WERI-Rb-1 (cell line): ENCODE measurements at places on chromosomes 5 and 9.

GRCh38 chr9:87238545-87238944, 259.1 kb upstream of the DAPK1 start:
- DNase-seq, result no peak

GRCh38 chr5:113263545-113263944, 171.2 kb downstream of the TSSK1B start:
- DNase-seq, result no peak

DNA sequence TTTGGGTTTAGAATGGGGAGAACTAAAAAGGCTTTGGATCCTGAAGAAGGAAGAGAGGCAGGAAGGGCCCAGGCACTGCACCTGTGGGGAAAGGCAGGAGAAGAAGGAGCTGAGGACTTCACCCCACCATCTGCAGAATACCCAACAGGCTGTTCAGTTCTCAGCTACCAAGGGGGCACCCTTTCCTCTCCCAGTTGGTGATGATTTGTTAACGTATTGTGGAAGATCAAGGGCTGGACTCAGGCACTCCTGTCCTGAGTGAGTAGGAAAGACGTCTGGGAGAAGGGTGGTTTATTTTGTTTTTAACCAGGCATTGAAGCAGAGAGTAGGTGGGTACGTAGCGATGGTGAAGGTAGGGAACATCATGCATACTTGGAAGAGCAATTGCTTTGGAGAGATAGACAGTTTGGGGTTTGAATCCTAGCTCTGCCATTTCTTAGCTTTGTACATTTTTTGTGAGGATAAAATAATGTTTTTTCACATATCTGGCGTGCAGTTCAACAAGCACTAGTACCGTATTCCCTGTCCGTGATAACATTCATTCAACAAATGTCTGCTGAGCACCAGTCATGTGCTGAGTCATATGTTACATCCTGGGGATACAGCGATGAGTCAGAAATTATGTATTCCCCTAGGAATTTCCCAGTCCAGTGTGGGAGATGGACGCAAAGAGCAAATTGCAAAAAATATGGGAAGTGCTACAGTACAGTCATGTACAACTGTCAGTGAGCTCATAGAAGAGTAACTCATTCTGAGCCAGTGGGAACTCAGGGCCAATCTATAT, 2.1 kb downstream of the MSANTD3 start:
- no peak for DNase-seq

GRCh38 chr9:33229359-33230114, 10.4 kb upstream of the SPINK4 start:
- DNase-seq, result peak; percentile 67

GRCh38 chr9:137221506-137222111, 431 bp downstream of the RNF208 start:
- DNase-seq, result no peak

DNA sequence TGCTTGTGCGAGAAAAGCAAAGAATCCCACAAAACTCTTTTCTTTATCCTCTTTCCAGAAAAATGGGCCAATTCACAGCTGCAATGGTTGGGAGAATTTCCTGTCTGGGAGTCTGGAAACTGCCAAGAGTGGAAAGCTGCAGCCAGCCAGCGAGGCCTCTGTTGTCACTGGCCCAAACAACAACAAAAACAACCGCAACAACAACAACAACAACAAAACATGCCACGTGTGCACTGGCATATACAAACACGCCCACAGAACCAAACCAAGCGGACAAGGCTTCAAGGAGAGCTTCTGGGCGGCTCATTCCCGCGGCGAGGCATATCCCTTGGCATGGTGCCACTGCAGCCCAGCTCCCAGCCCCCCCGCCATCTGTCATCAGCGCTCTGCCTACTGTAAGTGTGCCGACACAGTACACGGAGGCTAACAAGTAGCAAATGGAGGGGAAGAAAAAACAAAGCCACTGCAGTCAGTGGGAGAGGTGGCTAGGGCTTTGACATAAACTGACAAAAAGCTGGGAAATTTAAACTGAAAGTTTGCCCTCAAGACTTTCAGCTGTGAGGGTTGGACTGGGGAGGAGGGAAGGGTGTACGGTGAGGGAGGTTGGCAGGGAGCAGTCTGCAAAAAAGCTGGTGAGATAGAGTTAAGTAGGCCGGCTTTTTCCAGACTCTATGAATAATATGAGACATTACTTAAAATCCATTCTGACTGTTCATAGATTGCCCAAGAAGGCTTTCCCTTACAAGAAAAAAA, 165.0 kb upstream of the ZNF462 start:
- peak; percentile 89 for DNase-seq

- DNase-seq, result no peak
These were observed 2.1 kb upstream of the TRAF1 start for GRCh38 chr9:120928483-120929228.

GRCh38 chr5:154509784-154510555, 31.9 kb upstream of the HAND1 start:
- DNase-seq, result no peak

DNA sequence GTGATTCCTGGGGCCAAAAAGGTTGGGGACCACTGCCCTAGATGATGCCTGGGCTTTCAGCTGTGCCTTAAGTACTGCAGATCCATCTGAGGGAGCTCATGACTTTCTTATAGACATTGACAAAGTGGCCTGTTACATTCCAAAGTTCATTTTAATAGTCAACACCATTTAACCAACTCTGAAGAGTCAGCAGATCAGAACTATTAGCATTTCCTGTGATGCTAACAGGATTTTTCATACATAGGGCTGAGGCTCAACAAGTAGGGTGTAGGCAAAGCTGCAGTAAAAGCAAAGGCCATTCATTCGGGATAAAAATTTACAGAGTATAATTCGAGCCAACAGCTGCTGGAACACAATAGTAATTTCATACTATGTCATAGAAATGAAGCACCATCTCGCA, 105.4 kb downstream of the LPAR1 start:
- DNase-seq, result no peak

DNA sequence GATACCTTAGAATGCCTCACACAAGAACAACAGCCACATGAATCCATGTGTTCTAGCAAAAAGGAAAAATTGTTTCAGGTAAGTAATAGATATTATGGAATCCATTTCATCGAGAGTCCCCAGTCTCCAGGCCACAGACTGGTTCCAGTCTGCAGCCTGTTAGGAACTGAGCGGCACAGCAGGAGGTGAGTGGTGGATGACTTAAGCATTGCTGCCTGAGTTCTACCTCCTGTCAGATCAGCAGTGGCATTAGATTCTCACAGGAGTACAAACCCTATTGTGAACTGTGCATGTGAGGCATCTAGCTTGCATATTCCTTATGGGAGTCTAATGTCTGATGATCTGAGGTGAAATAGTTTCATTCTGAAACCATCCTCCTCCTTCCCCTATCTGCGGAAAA, 207.0 kb downstream of the CSNK1G3 start:
- no peak for DNase-seq

GRCh38 chr9:95239071-95239470, 78.4 kb downstream of the FANCC start:
- DNase-seq, result peak; percentile 36

DNA sequence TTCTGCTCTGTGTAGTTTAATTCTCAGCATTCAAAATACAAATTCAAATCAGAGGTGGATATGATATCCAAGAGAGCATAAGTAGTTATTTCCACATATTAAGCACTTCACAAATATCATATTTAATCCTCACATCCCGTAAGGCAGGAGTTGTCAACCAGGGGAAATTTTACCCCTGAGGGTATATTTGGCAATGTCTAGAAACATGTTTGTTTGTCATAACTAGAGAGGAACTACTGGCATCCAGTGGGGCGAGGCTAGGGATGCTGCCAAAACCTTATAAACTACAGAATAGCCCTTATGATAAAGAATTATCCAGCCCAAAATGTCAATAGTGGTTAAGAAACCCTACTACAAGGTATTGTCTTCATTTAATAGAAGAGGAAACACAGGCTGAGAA, 619.4 kb downstream of the SLCO4C1 start:
- DNase-seq, result no peak

DNA sequence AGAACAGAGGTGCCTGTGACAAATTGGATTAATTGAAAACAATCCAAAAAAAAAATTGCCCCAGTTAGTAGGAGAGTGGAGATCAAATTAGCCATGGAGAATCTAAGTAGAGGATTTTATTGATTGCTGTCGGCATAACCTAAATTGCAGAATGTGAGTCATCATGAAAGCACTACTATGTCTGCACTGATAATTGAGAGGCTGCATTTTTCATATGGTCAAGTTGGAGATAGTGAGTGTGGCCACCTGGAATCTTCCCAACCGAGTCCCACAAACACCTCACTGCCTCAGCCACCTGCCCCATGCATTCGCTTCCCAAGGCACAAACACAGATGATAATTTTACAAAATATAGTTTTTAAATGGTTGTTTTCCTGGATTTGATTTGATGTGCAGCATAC, 123.7 kb downstream of the NTRK2 start:
- DNase-seq, result no peak

- no peak for DNase-seq
These were observed 5.9 kb upstream of the EGR1 start for GRCh38 chr5:138459311-138459933.

- DNase-seq, result no peak
These were observed 165.4 kb upstream of the RAI14 start for GRCh38 chr5:34490506-34491250.

- DNase-seq, result no peak
These were observed 20.9 kb upstream of the OR5C1 start for GRCh38 chr9:122767817-122768216.

DNA sequence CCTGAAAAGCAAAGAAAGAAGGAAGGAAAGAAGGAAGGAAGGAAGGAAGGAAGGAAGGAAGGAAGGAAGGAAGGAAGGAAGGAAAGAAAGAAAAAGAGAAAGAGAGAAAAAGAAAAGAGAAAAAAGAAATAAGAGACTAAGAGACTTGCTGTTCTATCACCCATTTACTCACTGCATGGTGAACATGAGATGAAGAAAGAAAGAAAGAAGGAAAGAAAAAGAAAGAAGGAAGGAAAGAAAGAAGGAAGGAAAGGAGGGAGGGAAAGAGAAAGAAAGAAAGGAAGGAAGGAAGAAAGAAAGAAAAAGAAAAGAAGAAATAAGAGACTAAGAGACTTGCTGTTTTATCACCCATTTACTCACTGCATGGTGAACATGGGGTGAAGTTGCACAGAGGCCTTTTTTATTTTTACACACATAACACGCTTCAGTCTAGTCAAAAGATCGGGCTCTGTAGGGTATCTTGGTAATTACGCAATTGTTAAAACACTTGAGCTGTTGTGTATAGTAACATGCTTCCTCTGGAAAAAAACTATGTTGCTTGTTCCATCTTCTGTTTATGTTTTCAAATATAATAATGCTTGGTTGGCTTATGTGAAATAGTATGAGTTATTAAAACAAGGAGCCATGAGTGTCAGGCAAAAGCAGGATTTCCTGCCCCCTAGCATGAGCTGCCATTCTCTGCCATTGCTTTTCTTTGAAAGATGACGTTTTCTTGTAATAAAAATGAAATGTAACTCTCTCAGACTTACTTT, 119.3 kb upstream of the ZNF608 start:
- no peak for DNase-seq

DNA sequence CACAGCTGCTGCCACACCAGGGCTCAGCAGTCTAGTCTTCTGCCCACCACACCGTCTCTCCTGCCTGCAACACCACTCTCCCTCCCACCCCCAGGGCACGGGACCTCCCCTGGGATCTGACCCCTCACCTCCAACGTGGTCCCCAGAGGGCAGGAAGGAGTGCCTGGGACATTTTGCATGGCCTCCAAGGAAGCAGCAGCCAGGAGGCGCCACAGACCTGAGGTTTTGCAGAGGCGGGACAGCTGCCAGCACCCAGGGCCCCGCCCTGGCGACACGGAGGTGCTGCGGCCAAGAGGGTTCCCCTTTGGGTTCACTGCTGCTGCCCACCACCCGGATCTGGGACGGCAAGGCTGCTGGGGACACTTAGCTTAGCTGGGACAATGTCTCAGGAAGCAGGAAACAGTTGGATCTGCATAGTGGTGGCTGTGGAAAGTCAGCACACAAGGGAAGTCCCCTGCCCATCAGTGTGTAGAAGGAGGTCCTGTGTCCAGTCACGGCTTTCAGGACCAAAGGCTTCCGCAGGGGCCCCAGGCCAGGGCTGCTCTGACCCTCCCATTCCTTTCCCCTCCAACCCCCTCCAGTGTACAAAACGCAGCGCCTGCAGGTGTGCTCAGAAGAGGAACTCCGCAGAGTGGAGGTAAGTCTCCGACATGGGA, 13.8 kb downstream of the PROP1 start:
- DNase-seq, result peak; percentile 15

GRCh38 chr5:12865529-12865928, 961.3 kb upstream of the CTNND2 start:
- DNase-seq, result no peak

- no peak for DNase-seq
These were observed 7.9 kb downstream of the RACK1 start for GRCh38 chr5:181235689-181236366.

DNA sequence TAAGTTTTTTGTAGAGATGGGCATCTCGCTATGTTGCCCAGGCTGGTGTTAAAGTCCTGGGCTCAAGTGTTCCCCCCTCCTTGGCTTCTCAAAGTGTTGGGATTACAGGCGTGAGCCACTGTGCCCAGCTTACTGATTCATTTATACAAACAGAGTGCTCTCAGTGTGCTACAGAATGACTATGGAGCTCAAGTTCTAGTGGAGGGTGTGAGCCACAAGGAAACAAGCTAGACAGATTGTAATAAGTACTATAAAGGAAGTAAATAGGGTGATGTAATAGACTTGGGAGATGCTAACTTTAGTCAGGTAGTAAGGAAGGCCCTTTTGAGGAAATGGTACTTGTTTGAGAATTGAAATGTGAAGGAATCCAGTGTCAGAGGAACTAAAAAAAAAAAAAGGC, 1.7 kb upstream of the TMEM267 start:
- no peak for DNase-seq

GRCh38 chr5:43631182-43631910, 28.4 kb downstream of the NNT start:
- DNase-seq, result peak; percentile 86

GRCh38 chr5:72386639-72387038, 66.5 kb downstream of the PTCD2 start:
- DNase-seq, result no peak

DNA sequence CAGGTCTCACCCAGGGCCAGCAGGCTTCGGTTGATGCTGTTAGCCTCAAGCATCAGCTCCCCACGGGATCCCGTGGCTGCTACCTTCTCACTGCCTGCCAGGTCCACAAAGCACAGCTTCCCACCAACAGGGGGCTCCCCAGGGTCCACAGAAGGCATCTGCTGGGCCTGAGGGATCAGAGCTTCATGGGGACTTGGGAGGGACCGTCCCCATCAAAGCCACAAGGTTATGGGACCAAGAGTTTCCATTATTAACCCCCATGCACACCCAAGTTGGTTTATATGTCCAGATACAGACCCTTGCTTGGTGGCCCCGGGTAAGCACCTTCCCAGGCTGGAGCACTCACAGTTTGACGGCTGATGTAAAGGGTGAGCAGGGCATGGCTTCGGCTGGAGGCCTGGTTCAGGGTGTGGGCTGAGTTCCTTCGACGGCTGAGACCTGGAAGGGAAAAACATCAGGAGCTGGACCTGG, 3.0 kb downstream of the KIF12 start:
- peak; percentile 68 for DNase-seq

DNA sequence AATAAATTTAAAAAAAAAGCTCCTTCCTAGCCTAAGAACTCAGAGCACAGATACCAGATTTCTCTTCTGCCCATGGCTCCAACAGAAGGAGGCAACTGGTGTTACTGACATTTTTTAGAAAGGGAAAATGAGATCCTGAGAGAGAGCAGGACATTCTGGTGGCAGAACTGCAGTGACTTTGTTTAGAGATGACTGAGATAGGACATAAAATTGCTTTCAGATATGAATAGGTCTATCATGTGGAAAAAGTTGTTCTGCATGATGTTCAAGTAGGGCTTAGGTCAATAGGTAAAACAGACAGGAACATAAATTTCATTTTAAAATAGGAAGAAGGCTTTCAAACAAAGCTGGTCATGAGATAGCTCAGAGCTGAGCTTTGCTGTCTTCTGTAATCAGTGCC, 49.6 kb downstream of the NIPAL4 start:
- DNase-seq, result no peak
